Activated CD4-positive, alpha-beta memory T cell treated with anti-CD3 and anti-CD28 coated beads for 36 hours (primary cell): ENCODE measurements at places on chromosomes 3 and 15. TPM values are rescaled to one million over a fixed set of nuclear protein-coding genes. Genes with fewer than 3 reads are reported as not detected.
A peak's percentile ranks its signal among the peaks of the same experiment; 100 is the strongest.

NPAP1 gene
- total RNA-seq, result not detected

MORC1 gene
- total RNA-seq, result not detected

APPL1 gene
- 34.7 TPM for total RNA-seq

MUSTN1 gene
- total RNA-seq, result not detected

NRROS gene
- total RNA-seq, result 24.5 TPM

ARPP21 gene
- not detected for total RNA-seq

ZNF80 gene
- 0.33 TPM for total RNA-seq

RPUSD3 gene
- 80.8 TPM for total RNA-seq

GRCh38 chr3:36877930-36878685, 66.7 kb downstream of the TRANK1 start:
- peaks cover 50% of the 10 kb centered on the region for H3K4me1 ChIP-seq
- H3K27ac ChIP-seq, result no peak overlapping the region
- peaks cover 3% of the 10 kb centered on the region for H3K27me3 ChIP-seq

DNA sequence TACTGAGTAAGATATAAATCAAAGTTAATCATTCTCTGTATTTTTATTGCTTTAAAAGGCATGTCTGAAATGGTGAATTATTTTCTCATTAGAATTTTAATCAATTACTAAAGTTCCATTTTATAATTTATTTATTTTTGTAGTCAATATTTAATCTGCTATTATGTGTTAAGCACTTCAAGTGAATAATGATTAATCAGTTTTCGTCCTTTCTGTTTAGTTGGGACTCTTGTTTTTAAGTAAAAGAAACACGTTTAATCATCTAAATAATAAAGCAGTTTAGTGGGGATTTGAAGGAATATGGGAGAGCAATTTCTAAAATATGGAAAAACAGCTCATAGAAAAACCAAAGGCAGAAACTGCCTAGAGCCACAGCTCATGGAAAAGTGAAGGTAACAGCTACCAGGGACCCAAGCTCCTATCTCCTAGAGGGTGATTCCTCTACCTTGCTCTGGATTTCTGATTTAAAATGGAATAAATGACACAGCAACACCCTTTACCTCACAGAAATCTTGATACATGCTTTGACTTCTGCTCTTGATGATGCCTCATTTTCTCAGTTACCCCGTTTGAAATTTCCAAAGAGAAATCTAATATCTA, 28.0 kb upstream of the SUCNR1 start:
- H3K4me1 ChIP-seq, result no peaks in the 10 kb centered on the region
- no peak overlapping the region for H3K4me3 ChIP-seq
- no peak for DNase-seq
- H3K27ac ChIP-seq, result no peak overlapping the region
- peaks cover 2% of the 10 kb centered on the region for H3K27me3 ChIP-seq

- no peaks in the 10 kb centered on the region for H3K27me3 ChIP-seq
- peak within 1 kb of the TSS; percentile 98 for H3K27ac ChIP-seq
- H3K36me3 ChIP-seq, result peaks cover 3% of the 10 kb centered on the region
- DNase-seq, result peak; percentile 97
Observed at GRCh38 chr15:75625542-75626347, at the start of gene SNUPN. Gene SNUPN, minus strand, starts transcription at chr15:75625725. Its CDS starts 4,674 bp downstream, at chr15:75621051.

- H3K27ac ChIP-seq, result no peak overlapping the region
- H3K27me3 ChIP-seq, result no peaks in the 10 kb centered on the region
- no peak overlapping the region for H3K4me3 ChIP-seq
- no peak for DNase-seq
- H3K36me3 ChIP-seq, result no peaks in the 10 kb centered on the region
Observed at GRCh38 chr3:52827866-52828376, 2.6 kb downstream of the ITIH4 start.

GRCh38 chr3:180802837-180803236, 109.6 kb upstream of the FXR1 start:
- DNase-seq, result no peak
- H3K4me3 ChIP-seq, result no peak overlapping the region
- H3K27me3 ChIP-seq, result peaks cover 1% of the 10 kb centered on the region
- H3K36me3 ChIP-seq, result no peaks in the 10 kb centered on the region
- H3K4me1 ChIP-seq, result no peaks in the 10 kb centered on the region
